Stimulated activated CD4-positive, alpha-beta T cell treated with anti-CD3 and anti-CD28 coated beads, Interleukin-15, amount 100 ng/mL, for 24 hours (primary cell): ENCODE measurements at places on chromosomes 16 and 17.

- DNase-seq: peak; percentile 58
Observed at GRCh38 chr17:46044286-46044928, 45.4 kb downstream of the STH start.

GRCh38 chr16:88807626-88808453 is 3.9 kb downstream of the APRT start:
- DNase-seq: peak; percentile 43

DNA sequence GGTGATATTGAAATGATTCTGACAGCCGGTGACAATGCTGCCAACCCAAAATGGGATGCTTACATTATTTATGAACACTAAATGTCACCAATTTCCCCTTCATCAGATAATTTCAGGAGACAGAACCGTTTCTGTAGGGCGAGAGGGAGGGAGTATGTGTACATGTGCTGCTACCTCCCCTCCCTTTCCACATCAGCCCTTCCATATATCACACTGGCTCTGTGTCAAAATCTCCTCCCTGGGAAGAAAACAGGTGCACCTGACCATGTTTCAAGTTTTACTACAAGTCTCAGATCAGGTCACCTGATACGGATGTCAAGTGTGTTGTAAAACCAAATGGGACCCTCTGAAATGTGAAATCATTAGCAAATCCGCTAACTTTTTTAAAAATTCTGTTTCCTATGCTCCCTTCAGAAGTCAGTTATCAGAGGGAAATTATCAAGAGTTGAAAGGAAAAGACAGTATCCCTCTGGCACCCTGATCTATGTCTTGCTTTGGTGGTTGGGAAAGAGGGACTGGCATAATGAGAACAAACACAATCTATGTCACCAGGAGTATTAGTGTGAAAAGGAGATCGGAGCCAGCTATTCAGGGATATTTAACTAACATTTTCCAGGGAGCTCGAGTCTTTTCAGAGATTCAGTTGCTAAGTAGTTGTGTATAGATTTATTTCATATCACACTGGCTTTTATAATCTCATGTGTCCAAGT is 1002.3 kb upstream of the CDH8 start:
- no peak for DNase-seq

DNA sequence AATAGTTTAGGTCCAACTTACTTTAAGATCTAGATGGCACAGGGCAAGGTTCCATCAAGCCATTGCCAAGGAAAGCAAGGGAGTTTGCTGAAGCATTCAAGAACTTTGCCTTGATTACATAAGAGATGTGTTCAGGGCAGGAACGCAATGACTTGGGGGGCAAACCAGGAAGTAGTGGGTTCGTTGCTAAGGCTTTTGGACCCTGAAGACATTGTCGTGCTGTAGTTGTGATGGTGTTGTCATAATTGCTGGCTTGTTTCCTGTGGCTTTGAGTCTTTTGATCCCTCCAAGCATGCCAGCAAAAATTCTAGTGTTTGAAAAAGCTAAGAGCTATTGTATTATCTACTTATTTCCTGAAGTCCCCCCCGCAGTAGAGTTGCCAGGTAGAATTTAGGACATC is 70.7 kb upstream of the HNF1B start:
- no peak for DNase-seq

DNA sequence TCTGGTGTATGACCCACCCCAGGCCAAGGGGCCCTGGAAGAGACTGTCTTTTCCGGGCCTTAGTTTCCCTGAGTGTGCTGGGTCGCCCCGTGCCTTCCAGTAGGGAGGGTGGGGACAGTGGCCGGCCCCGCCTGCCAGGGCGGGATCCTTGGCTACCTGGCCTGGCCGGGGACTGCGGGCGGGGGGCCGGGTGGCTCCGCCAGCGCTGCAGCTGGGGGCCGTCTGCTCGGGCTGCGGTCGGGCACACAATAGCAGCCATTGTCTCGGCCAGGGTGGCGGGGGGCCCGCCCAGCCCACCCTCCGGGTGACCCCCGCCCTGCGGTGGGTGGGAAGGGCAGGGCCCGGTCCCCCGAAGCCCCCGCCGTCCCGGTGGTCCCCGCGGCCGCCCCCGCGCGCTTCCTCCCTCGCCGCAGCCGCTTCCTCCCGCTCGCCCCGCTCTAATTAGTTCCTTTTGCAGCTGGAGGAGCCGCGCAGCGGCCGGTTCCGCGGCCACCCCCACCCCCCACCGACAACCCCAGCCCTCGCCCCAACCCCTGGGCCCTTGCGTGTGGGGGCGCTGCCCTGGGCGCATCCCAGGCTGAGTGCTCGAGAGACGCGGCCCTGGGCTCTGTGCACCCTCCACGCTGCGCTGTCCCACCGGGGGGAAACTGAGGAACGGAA is 11.6 kb downstream of the GLIS2 start:
- no peak for DNase-seq

GRCh38 chr17:77472468-77473310 is 331.9 kb downstream of the SEC14L1 start:
- DNase-seq: peak; percentile 59

GRCh38 chr16:53839150-53839549 is 135.2 kb downstream of the FTO start:
- no peak for DNase-seq
